NB4 (cell line): ENCODE measurements at places on chromosomes 6 and 20.

- DNase-seq, result no peak
These were observed 358.4 kb upstream of the SOX4 start for GRCh38 chr6:21235162-21235561.

DNA sequence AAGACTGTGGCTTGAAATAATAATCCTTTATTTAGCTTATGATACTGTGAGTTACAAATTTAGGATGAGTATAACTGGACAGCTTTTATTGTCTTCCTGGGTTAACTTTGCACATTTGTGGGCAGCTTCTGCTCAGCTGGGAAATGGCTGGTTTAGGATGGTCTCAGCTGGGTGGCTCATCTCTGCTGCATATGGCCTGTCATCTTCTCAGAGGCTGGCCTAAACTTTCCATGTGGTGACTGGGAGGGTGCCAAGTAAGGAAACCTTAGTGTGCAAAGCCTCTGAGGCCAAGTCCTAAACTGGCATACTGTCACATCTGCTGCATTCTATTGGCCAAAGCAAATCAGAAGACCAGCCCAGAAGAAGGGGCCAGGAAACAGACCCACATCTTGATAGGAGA is 40.2 kb downstream of the BTBD3 start:
- DNase-seq, result no peak

- no peak for DNase-seq
These were observed 41.0 kb upstream of the COL21A1 start for GRCh38 chr6:56288347-56288746.

- no peak for DNase-seq
These were observed 131.3 kb downstream of the ZDHHC14 start for GRCh38 chr6:157512382-157512682.

DNA sequence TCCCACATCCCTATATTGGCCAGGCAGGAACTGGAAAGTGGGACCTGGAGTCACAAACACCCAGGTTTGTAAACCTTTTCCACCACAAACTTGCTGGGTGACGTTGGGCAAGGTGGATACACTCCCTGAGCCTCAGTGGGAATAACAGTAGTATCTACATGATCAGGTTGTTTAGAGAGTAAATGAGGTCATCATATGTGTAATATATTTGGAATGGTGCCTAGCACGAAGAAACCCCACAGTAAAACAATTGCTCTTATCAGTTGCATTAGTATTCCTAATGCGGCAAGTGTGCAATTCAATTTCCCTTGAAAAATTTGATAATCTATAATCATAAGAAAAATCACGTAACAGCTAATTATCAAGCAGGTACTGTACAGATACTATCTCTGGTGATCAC is 51.9 kb downstream of the HIVEP2 start:
- no peak for DNase-seq
